ENCODE measurements at places on chromosomes 1 and 21.

DNA sequence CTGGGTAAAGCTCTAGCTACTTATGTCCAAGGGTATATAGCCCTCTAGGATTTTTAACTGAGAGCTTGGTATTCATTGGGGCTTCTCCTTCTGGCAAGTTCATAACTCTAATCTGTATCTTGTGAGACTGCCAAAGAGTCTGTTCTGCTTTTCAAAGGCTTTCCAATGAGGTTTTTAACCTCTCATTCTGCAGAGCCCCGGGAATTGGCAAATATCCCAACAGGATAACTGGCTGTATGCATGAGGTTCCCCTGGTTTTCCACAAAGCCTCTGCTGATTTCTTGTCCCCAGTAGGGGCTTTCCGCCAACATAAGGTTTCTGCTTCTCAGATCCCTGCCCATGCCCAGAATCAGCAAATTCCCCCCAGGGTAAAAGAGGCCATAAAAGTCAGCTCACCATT, 40.9 kb downstream of the RPL5 start:
- no peak for DNase-seq

DNA sequence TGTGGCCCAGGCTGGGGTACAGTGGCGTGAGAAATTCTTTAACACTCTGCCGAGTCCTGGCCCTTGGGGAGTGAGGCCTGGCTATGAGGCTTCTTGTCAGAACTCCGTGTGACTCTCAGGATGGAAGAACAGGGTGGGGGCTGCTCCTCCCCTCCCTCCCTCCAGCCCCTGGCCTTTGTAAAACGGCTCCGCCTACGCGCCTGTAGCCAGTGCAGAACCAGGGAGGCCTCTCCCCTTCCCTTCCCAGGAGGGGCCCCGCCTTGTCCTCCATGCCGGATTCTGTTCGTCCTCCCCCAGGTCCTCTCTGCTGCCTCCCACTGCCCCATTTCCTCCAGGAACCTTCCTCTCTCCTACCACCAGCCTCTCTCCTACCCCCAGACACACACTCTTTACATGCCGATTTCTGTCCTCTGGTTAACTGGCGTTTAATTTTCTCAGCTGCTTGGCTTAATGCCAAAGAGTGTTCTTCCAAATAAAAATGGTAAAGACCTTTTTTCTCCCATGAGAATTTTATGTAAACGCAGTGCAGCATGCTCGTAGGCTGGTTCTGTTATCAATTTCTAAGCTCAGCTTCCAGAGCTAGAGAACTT, 21.0 kb downstream of the PDE9A start:
- no peak for DNase-seq

GRCh38 chr1:224846119-224846907, 83.2 kb upstream of the DNAH14 start:
- DNase-seq = no peak

DNA sequence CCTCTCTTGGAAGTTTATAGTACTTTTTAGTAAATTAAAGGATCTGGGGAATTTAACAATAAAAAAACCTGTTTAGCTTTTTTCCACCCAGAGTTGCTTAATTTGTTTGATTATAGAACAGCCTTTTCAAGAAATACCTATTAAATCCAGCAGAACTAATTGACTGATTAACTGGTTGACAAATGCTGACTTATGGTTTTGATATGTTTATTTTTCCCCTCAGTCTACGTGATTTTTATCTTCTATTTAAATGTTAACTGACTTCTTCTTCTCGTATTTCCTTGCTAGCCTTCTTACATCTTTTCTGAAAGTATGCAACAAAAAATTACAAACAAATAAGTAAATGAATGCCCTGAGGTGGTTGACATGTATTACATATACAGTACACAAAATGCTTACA, 302.9 kb upstream of the SPAG17 start:
- no peak for DNase-seq

GRCh38 chr1:181149326-181150125, 61.0 kb downstream of the IER5 start:
- DNase-seq = no peak

- no peak for DNase-seq
Measured at GRCh38 chr1:156026588-156026987, 5.8 kb upstream of the SSR2 start.

- DNase-seq = no peak
Measured at GRCh38 chr1:111145542-111145941, 5.5 kb downstream of the CEPT1 start.

Measured in astrocyte of the spinal cord (primary cell).